ENCODE measurements at places on chromosomes 4 and X. TPM values are rescaled to one million over a fixed set of nuclear protein-coding genes. Genes with fewer than 3 reads are reported as not detected.

Gene MAML3
- 1.1 TPM for total RNA-seq

Gene ZCCHC18
- 4.3 TPM for total RNA-seq

Gene CCSER1
- total RNA-seq: 0.20 TPM

Gene STS
- total RNA-seq: 1.6 TPM

- no peak for DNase-seq
- no peaks in the 10 kb centered on the region for H3K4me1 ChIP-seq
- no peaks in the 10 kb centered on the region for H3K27me3 ChIP-seq
- no peaks in the 10 kb centered on the region for H3K36me3 ChIP-seq
- H3K4me3 ChIP-seq: no peak overlapping the region
- no peak overlapping the region for H3K27ac ChIP-seq
Measured at GRCh38 chr4:8260656-8261111, 8.9 kb upstream of the HTRA3 start.

- H3K4me3 ChIP-seq: no peak overlapping the region
- H3K36me3 ChIP-seq: no peaks in the 10 kb centered on the region
- DNase-seq: no peak
- no peaks in the 10 kb centered on the region for H3K27me3 ChIP-seq
Measured at GRCh38 chr4:60016971-60017370, 1183.2 kb upstream of the ADGRL3 start.

DNA sequence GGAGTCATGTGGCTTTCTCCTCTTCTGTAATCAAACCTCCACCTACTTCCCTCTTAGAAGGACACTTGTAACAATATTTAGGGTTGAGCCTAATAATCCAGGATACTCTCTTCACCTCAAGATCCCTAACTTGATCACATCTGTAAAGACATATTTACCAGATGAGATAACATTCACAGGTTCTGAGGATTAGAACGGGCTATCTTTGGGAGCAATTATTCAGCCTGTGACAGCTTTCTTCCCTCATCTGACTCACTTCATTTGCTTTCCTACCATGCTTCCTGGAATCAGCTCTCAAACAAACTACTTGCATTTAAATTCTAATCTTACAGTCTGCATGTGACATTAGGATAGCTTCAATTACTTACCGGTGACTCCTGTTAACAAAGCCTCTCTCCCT lies 133.5 kb upstream of the NDST3 start:
- H3K4me3 ChIP-seq: no peak overlapping the region
- no peaks in the 10 kb centered on the region for H3K4me1 ChIP-seq
- no peaks in the 10 kb centered on the region for H3K36me3 ChIP-seq
- no peaks in the 10 kb centered on the region for H3K27me3 ChIP-seq
- H3K27ac ChIP-seq: no peak overlapping the region

DNA sequence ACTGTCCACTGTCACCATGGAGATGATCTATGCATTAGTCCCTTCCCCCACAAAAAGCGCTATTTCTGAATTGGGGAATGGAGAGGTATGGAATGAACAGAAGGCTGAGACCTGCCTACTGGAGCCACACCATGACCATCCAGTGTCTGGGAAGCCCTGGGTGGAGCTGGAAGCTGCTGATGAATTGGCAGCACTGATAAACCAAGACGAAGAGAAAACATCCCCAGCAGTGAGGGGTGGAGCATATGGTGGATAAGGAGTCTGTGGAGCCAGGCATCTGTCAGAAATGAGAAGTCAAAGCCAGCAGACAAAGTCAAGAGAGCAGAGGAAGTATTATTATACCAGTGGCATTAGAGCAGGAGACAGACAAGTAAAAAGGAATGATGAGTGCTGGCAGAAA lies 13.2 kb downstream of the CC2D2A start:
- H3K4me1 ChIP-seq: no peaks in the 10 kb centered on the region
- H3K27ac ChIP-seq: no peak overlapping the region
- DNase-seq: no peak
- no peak overlapping the region for H3K4me3 ChIP-seq
- no peaks in the 10 kb centered on the region for H3K27me3 ChIP-seq
- no peaks in the 10 kb centered on the region for H3K36me3 ChIP-seq
